Activated CD8-positive, alpha-beta T cell treated with anti-CD3 and anti-CD28 coated beads for 36 hours (primary cell): ENCODE measurements at places on chromosomes 12 and 14. TPM values are rescaled to one million over a fixed set of nuclear protein-coding genes. Genes with fewer than 3 reads are reported as not detected.

DNA sequence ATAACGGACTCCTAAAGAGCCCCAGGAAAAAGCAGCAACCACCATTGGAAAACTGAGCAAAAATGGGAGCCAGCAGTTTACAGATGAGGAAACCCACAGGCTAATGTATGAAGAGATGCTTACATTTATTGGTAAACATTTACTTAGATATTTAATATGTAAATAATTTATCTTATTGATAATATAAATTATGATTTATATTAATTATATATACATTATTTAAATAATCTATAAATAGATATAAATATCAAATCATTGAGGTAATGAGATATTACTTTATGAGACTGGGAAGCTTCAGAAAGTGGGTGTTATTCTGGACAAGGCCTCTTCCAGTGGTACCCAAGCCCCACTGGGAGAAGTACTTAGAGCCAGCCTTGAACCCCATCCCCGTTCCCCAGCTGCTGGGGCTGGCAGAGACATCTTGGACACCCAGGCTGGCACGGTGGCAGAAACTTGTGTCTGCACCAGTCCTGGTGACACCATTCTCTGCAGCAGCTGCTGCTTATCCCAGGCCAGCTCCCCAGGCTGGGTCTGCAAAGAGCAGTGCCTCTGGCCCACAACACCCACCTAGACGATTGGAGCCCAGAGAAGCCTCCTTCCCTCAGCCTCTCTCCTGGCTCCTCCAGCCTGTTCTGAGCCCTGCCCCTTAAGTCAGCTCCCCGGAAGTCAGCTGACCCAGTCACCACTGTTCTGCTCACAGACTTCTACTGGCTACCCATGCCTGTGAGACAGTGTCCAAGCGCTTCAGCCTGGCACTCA lies 25.9 kb downstream of the ISCA2 start:
- no peak for DNase-seq

- no peak for DNase-seq
These were observed 53.9 kb downstream of the ACACB start for GRCh38 chr12:109170324-109170723.

DNA sequence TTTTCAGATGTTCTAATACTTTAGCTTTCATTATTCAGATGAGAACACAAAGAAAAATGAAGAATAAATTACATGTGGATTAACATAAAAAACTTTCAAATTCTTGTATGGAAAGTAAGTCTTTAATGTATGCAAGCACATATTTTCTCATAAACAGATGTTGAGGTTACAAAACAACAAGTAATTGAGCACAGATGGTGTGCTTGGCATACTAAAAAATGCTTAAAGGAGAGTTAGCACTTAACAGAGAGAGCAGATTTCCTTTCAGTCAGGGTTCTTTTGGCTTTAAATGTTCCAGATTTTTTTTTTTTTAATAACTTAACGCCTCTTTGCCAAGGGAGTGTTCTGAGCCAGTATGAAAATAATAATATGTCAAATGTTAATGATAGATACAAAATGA lies 96.0 kb downstream of the RASSF9 start:
- DNase-seq = no peak

DNA sequence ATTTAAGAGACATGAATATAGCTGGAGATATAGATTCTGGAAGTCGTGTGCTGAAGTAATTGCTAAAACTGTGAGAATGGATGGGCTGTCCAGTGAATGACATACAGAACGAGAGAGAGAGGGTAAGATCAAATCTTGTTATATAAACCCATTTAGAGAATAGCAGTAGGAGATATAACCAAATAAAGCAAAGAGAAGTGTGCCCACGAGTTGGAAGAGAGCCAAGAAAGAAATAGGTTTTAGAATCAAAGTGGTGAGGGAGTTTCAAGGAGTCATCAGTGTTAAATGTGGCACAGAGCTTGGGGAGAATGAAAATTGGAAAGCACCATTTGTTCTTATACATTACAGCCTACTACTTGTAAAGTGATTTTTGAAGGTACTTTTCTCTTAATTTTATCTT lies 19.2 kb downstream of the TOGARAM1 start:
- DNase-seq = no peak

DNA sequence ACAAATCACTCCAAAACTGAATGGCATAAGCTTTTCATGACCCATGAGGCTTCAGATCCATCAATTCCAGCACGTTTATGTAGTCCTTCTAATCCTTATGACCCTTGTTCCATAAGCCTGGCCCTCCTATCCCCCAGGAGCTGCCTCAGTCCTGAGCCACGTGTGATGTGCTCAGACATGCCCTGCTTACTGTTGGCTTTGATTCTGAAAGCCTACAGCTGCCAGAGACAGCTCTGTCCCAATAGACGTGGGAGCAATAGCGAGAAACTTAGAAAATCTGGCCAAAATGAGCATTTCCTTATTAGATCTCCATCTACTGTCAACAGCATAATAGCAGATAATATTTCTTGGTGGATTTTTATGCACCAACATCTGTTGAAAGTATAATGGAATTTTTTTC lies 33.2 kb downstream of the DUSP6 start:
- DNase-seq = no peak

DNA sequence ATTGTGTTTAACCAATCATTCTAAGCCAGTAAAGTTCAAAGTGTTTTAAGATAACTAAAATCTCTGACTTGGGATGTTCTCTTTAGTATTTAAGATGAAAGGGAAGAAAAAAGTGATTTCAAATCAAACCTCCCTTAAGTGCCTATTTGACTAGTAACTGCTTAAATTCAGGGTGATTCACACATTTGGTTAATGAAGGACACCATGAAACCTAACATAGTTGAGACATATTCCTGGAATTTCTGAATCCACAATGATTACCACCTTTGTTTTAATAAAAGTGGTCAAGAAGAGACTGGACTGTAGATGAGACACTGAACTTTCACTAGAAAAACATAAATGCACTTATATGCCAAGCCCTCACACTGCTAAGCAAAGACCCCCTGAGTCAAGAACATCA lies 138.7 kb downstream of the MED13L start:
- no peak for DNase-seq

DNA sequence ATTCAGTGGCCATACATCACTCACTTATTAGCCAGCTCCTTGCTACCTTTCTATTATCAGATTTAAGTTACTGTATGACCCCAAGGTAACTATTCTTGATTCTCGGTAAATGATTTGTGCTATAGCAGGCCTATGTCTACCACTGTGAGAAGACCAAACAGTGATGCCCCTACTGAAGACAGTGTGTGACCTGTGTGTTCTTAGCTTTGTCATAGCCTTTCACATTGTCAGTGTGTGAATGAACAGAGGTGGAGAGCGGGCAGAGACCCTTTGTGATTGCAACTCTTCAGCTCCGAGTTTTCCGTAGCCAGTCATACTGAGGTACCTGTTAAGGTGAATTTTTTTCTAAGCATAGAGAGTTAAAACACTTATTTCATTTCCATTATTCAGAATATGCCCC lies 294.0 kb downstream of the LRFN5 start:
- DNase-seq = no peak

DNA sequence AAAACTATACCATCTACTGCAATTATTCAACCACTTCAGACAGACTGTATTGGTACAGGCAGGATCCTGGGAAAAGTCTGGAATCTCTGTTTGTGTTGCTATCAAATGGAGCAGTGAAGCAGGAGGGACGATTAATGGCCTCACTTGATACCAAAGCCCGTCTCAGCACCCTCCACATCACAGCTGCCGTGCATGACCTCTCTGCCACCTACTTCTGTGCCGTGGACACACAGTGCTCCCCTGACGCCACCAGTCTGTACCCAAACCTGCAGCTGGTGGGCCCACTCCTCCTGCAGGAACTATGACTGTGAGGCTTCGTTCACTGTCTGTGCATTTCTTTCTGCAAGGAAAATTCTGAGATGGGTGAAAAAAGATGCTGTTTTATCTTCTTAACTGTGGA lies 284.7 kb downstream of the DAD1 start:
- no peak for DNase-seq

DNA sequence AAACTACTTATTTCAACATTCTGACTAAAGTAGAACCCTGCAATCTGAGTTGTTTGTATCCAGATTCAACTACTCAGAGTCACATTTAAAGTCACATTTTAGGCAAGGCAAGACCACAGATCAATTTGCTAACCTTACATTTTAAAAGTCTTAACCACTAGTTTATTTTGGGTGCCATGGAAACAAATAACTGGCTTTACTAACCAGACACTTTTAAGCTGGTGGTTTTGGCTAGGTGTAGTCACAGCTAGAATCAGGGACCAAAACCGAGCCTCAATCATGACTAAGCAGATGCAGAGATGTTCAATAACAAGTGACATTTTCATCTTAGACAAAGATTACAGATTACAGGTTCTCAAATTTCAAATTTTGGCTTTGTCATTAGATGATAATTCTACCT lies 115.3 kb downstream of the PDE6H start:
- peak; percentile 7 for DNase-seq

- peak; percentile 51 for DNase-seq
These were observed 67.0 kb upstream of the MAX start for GRCh38 chr14:65169351-65169750.

- peak; percentile 58 for DNase-seq
These were observed 101.4 kb downstream of the DUSP16 start for GRCh38 chr12:12460935-12461922.

DNA sequence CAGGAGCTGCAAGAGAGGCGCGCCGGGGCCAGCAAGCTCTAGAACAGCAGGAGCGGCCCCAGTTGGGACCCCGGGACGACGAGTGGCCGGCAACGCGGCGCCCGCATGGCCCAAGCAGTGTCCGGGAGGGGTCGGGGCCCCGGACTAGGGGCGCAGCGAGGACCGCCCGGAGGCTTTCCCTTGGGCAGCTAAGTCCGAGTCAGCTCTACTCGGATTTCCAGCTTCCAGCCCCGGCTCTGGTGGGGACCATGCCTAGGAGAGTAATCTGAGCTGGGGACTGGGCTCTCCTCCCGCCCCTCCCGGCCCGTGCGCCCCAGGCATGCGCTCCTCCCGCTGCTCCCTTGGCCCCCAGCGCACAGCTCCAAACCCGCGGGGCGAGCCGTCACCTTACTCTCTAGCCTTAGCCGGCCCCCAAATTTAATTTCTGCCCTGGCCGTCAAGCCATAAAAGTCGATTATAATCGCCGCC lies 41.6 kb upstream of the CAPRIN2 start:
- no peak for DNase-seq

DNA sequence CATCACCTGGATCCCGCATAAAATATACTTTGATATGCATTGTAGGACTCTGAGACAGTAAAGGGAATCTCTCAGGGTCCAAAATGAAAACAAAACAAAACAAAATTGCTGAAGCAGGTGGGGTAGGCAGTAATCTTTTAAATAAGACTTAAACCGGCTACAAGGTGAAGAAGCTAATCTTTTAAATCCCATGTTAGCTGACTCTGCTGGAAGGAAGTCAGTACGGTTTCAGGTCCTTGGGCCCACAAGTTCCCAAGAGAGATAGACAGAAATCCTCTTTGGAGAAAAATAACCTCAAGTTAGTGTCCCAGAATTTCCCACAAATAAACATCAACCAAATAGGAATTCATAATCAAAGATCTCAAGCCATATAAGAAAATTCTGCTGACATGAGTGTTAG lies 5.0 kb upstream of the EPS8 start:
- DNase-seq = no peak

GRCh38 chr14:105087963-105088811 lies 23.0 kb upstream of the GPR132 start:
- peak; percentile 2 for DNase-seq

GRCh38 chr14:29111554-29111953 lies 345.0 kb downstream of the FOXG1 start:
- DNase-seq = no peak

DNA sequence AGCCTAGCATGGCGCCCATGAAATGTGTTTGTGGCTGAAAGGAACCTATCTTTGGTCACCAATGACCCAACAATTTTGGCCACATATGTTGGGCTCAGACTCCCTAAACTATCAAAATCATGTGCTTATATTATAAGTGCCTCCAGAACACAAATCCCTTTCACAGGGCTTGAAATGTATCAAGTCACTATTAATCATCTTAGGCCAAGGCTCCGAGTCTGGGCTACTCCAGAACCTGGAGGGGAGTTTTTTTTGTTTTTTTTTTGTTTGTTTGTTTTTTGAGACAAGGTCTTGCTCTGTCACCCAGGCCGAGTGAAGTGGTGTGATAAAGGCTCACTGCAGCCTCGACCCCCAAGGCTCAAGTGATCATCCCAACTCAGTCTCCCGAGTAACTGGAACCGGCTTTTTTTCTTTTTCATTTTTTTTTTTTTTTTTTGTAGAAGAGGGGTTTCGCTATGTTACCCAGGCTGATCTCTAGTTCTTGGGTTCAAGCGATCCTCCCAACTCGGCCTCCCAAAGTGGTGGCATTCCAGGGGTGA lies 989 bp upstream of the DRAM1 start:
- no peak for DNase-seq

GRCh38 chr12:3446235-3446634 lies 44.8 kb upstream of the PRMT8 start:
- no peak for DNase-seq

DNA sequence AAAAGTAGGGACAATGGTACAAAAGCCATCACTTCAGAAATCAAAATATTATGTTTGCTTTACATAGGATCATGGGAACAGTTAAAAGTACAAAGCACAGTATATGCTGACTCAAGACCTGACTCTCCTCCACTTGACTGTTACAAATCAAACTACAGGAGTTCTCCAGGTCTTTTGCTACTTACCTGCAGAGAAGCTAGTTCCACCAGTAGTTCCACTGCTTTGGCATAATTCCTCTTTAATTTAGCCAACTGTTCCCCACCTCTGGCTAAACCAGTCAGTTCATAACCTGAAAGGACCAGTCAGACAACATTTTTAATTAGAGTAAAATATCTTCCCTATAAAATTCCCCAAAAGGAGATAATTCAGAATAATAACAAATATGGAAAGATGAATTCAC lies 14.0 kb downstream of the ATP6V1D start:
- no peak for DNase-seq

DNA sequence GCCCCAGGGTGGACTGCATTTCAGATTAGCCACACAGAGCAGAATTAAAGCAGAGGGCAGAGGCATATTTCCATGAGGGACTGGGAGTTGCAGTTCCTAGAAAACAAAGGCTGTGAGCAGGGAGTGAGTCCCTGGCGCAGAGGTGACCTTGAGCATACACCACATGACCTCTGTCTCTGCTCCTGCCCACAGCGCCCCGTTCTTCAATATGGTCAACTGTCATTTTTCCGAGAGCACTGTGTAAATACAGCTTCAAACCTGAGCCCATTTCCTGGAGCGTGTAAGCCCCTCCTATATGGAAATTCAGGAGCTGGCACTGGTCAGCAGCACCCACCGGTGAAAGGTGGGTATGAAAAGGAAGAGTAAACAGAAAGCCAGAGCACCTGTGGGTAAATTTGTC lies 192.2 kb upstream of the PELI2 start:
- DNase-seq = no peak

Gene TAS2R7
- not detected for total RNA-seq

Gene ZC2HC1C
- 0.41 TPM for total RNA-seq

Gene NGB
- total RNA-seq = not detected

Gene PFKM
- 59.7 TPM for total RNA-seq

Gene PTCSC3
- total RNA-seq = not detected

Gene C12orf60
- total RNA-seq = 3.3 TPM

Gene OTOGL
- total RNA-seq = not detected

Gene RAN
- 2,177 TPM for total RNA-seq

Gene EGLN3
- 4.2 TPM for total RNA-seq
